ENCODE measurements at places on chromosomes 4 and X.

GRCh38 chr4:182179105-182179504 lies 64.1 kb upstream of the TENM3 start:
- DNase-seq = no peak

DNA sequence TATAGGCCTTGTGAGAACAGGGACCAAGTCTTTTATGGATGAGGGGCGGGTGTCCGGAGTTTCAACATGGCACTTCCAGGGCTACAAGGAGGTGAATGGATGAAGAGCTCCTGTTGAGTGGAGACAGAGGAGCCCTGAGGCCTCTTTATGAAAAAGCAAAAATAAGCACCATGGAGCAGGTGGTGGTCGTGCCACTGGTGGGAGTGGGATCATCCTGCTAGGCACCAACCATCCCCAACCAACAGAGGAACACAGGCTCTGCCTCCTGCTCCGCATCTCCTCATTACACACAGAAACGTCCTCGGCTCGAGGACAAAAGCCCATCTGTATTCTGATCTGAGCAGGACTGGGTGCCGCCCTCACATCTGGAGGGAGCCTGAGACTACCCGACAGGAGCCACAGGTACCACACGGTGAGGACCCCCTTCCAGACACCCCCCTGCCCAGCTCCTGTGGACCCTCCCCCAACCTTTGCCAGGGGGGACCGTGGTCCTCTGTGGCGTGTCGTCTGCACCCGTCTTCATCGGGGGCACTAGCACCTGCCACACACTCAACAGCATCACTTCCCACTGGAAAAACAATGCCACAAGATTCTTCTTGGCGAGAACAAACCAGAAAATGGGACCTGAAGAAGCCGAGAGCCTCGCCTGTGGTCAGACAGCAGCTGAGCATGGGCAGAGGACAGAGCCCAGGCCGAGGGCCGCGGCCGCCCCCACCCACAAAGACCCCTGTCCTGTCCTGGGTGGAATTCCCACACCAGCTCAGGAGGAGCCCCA lies 3.9 kb upstream of the PDE6B start:
- DNase-seq = no peak

GRCh38 chr4:41976775-41977516 lies 4.6 kb upstream of the DCAF4L1 start:
- DNase-seq = no peak

DNA sequence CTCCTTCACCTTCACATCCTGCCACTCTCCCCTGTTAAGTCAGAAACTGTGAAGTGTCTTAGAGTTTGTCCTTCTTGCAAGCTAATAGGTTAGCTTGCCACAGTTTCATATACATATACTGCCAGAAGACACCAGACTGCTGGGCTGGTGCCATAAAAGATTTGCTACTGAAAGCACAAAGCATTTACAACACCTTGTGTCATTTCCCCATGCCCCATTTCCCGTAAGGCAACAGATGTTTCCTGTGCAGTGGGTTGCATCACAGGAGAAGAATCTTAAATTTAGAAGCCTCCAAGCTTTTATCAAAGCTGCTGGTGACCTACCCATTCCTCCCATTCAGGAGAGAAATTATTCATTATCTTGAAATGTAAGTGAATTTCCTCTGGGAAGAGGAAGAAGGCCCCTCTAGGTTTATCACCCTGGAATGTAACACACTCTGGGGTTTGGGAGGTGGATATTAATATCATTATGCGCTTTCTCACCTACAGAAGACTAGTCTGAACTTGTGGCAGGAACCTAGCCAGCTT lies 34.5 kb upstream of the RAB33B start:
- peak; percentile 28 for DNase-seq

All from renal cortex interstitium (tissue), 15 donors.